ENCODE measurements at places on chromosomes 1 and 21. TPM values are rescaled to one million over a fixed set of nuclear protein-coding genes. Genes with fewer than 3 reads are reported as not detected.

- no peak for DNase-seq
Measured at GRCh38 chr1:8460784-8461183, 142.9 kb downstream of the SLC45A1 start.

GRCh38 chr1:153133743-153134142, 16.9 kb downstream of the SPRR2G start:
- DNase-seq, result no peak

Gene TDRD10
- total RNA-seq, result not detected

Gene TSPAN1
- 9.9 TPM for total RNA-seq

DNA sequence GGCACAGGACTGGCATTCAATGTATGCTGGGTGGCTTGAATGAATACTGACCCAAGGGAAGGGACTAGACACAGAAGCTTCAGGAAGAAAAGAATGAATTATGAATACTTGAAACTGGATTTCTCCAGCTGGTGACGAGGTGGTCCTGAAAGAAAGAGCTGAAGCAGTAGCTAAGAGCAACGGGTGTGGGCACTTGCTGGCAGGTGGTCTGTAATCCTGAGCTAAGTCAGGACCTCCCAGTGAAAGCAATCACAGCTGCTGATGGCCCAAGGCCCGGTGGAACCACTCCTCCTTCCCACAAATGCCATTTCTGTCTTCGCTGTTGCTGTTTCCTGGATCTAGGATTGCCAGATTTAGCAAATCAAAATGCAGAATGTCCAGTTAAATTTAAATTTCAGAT, 47.0 kb downstream of the NEK2 start:
- no peak for DNase-seq

- DNase-seq, result no peak
Measured at GRCh38 chr1:161838362-161838761, 72.2 kb downstream of the ATF6 start.

Gene TMEM82
- total RNA-seq, result not detected

DNA sequence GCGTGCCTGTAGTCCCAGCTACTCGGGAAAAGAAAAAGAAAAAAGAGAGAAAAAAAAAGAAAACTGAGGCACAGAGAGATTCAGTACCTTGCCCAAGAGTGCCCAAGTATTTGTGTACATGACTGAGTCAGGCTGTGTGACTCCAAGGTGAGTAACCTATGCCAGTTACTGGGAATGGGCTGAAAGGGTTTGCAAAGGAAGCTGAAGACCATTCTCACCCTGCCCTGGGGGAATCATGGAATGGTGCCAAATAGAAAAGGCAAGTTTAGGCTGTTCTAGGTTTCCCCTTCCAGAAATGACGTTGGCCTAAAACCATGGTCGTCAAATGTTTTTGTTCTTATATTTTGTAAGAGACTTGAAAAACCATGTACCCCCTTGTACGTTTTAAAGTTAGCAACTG, 37.9 kb upstream of the LRIG2 start:
- no peak for DNase-seq

DNA sequence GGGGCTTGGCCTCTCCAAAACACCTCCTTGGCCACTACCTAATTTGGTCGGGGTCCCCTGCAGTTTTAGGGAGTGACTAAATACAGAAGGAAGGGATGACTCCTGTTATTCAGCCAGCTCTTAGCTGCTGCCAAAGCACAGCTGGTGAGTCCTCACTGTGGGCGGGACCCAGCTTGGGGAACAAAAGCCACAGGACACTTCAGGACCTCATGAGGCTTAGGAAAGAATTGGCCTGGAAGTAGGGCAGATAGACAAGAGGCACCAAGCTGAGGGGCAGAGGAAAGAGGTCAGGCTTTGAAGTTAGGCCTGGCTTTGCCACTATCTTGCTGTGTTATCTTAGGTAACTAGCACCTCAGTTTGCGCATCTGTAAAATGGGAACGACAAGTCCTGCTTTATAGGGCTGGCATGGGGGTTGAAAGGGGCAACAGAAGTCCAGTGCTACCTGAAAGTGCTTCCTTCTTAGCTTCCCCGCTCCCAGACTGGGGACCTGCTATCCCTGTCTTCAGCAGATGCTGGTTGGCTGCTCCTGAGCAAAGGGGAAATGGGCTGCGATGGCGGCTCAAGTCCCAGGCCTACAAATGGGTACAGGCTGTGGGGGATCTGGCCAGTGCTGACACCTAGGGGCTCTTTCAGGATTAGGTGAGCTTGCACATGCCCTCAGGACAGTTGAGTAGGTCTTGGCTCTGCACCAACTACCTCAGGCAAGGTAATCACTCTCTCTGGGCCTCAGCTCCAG, 15.7 kb downstream of the IFI6 start:
- no peak for DNase-seq

Measured in HCT116 (cell line).